ENCODE measurements at places on chromosomes 4 and X. TPM values are rescaled to one million over a fixed set of nuclear protein-coding genes. Genes with fewer than 3 reads are reported as not detected.

SHROOM2 gene
- not detected for total RNA-seq

PRPS2 gene
- 110 TPM for total RNA-seq

ARMCX4 gene
- total RNA-seq, result 7.2 TPM

ZFP42 gene
- not detected for total RNA-seq

CTSO gene
- 2.6 TPM for total RNA-seq

CAMK2D gene
- 61.3 TPM for total RNA-seq

TMPRSS11F gene
- not detected for total RNA-seq

KIF4A gene
- 28.0 TPM for total RNA-seq

PCYT1B gene
- total RNA-seq, result 1.0 TPM
